ENCODE measurements at places on chromosomes 6 and 20.

DNA sequence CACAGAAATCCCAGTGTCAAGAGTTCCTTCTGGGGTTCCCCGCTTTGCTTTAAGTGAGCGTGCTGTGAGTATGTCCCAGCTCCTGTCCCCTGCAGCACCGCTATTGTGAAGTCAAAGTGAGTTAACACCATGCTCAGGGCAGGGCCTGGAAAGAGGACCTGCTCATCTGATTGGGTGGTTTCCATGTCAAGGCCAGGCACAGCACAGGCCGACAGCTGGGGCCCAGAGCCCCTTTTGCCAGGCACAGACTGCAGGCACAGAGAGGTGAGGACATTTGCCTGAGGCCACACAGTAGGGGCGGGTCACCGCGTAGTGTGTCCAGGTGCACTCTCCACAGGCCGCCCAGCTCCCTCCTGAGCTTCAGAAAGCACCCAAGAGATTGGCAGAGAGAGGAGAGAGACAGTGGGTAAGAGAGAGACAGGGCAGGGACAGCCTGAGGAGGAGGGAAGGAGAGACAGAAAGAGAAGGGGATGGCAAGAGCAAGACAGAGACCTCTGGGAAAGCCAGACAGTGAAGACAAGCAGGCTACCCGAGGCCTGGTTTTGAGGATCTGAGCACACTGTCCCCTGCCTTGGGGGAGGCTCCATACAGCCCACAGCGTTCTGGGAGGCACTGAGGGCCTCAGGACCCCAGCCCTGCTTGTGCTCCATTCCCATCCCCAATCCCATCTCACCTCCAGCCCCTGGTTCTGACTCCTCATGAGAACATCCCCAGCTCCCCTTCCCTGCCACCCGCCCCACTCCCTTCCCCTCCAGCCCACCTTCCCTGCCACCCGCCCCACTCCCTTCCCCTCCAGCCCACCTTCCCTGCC, 6.5 kb upstream of the BPIFB1 start:
- DNase-seq, result no peak

DNA sequence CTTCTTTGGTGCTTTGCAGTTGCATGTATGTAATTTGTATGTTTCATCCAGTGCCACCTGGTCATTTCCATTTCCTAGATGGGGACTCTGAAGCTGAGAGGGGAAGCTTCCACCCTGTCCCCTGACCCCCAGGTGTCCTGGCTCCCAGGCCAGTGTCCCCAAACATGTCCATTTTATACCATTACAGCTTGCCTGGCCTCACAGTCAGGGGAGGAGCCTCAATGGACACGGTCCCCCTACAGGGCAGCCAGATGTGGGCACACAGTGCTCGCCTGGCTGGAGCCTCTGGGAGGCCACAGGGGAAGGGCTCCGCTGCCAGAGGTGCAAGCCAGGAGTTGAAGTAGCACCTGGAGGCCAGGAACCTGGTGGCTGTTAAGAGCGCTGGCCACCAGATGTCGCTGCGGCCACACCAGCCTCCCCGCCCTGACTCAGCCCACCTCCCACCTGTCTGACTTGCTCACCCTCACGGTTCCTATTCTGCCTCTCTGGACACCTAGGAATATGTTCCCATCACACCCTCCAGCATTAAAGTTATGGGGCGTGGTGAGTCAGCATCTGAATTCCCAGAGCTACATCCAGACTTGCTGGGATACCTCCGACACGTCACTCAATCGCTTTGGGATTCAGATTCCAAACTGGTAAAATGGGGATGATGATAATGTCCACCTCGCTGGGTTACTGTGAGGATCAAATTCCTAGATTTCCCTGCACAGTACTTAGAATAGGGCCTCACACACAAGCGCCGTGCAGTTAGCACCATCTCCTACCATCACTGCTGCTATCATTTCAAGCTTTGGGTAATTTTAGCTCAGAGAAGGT, 107.4 kb downstream of the SULF2 start:
- peak; percentile 33 for DNase-seq

- no peak for DNase-seq
Observed at GRCh38 chr6:112298816-112299281, 44.5 kb upstream of the LAMA4 start.

DNA sequence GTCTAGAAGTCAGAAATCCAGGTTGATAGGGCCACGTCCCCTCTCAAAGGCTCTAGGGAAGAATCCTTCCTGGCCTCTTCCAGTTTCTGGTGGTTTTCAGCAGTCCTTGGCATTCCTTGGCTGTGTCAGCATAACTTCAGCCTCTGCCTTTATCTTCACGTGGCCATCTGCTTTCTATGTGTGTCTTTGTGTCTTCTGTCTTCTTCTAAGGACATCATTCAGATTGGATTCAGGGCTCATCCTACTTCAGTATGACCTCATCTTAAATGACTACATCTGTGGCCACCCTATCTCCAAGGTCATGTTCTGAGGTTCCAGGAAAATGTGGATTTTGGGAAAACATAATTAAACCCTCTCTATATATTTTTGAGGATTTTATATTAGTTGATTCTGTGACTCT, 23.0 kb downstream of the C6orf89 start:
- DNase-seq, result no peak

DNA sequence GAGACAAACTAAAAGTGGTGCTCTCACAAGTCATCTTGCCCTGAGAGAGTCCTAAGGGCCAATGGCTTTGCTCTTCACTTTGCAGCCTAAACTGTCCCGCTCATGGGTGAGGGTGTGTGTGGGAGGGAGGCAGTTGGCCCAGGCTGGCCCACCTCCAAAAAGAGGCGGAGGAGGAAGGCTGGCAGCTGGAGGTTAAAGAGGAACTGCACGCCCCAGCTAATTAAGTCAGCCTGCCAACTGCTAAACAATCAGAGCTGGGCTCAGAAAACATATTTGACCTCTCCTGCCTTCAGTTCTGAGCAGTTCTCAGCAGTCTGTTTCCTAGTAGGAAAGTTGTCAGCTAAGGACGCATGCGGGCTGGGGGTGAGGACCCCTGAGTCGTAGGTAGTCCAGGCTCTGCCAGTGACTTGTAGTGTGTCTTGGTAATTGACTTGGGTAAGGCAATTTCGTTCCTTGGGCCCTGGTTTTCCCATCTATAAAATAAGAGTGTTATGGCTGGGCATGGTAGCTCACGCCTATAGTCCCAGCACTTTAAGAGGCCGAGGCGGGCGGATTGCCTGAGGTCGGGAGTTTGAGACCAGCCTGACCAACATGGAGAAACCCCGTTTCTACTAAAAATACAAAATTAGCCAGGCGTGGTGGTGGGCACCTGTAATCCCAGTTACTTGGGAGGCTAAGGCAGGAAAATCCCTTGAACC, 17.0 kb downstream of the GSS start:
- no peak for DNase-seq

GRCh38 chr6:41247288-41247865, 19.2 kb downstream of the TREML4 start:
- no peak for DNase-seq

DNA sequence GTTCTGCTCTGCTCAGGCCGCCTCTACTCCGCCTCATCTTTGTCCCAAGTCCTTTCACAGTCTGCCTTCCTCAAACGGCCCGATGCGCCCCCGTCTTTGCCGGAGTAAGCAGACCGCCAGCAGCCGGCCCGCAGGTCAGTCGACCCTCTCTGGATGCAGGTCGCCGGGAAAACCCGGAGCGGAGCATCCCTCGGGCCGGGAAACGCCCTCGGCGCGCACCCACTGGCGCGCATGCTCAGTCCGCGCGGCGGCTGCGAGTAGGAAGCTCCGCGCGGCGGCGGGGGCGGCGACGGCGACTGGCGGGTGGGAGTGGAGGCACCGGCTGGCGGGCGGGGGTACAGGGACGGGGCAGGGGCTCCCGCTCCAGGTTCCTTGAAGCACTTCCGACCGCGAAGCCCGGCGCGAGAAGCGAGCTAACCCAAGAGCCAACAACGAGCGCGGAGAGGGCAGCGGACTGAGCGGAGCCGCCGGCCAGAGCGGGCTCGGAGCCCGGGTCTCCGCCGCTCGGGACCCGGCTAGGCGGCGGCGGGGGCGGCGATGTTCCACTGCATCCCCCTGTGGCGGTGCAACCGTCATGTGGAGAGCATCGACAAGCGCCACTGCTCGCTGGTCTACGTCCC, at the start of gene LRRC1:
Gene LRRC1, plus strand, starts transcription at position 286 of the 620 bp plus-strand sequence. Its CDS starts 252 bp downstream, at position 538.
- peak; percentile 68 for DNase-seq

DNA sequence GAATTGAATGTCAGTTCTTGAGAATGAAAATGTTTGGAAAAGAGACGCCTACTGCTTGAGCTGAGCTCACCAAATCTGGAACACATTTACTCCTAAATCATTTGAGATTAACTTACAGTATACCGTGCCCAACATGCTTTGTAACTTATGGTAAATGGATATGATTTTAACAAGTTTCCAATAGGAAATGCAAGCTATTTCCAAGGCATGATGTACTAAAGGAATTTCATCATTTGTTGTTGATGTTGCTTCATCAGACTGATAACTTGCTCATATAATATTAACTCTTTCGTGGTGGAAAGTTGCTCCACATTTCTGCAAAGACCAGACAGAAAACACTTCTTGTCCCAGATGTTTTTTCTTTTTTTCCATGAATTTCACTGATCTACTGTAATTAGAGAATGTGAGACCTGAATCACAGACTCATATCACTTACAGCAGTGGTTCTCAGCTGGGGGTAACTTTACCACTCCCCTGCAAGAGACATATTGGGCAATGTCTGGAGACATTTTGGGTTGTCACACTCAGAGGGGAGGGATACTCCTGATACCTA, 116.6 kb upstream of the TRAF3IP2 start:
- no peak for DNase-seq

DNA sequence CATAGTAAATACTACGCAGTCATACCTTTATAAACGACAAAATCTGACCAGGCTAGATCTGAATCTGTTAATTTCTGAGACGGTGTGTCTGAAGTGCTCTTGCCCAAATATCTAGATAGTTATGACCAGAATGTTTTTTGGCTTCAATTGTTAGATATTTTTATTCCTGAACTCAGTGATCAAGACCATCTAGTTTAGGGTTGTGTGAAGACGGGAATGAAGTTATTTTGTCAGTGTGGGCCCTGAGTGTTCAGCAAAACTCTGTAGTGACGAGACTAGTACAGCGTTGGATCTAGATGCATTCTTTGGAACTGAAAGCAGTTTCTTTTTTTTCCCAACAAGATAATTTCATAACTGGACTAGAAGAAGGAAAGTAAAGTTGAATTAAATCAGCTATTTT, 3.1 kb downstream of the STXBP5 start:
- no peak for DNase-seq

- no peak for DNase-seq
Observed at GRCh38 chr6:156102129-156102528, 646.5 kb upstream of the NOX3 start.

- no peak for DNase-seq
Observed at GRCh38 chr6:14966906-14967711, 278.8 kb upstream of the JARID2 start.

DNA sequence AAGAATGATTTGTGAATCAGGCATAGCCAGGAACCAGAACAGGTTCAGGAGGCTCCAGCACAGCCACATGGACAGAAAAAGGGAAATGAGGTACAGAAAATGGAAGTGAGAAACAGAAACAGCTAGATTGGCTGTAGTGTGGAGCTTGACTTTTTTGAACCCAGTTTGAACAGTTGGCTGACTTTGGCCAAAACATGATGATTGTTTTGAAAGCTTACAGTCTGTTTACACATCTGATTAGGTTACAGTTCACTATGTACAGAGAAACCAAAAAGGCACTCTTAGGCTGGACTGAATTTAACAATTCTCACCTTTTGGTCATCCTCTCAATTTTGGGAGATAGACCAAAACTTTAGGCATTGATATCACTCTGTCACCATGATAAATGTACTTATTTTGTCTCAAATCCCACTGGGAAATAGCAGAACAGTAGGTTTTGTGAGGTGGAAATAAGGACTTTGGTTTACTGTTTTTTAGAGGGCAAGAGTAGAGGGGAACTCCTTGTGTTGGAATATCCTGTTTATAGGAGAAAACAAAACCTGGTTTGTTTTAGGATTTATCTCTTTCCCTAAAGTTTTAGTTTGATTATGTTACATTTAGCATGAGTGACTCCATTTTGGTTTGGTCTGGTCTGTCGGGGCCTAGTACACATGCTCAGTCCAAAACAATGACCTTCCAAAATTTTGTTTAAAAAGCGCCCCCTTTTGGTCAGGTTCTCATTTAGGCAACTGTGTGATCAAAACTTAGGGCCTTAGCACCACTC, 123.1 kb downstream of the OLIG3 start:
- DNase-seq, result no peak

- no peak for DNase-seq
Observed at GRCh38 chr6:95545686-95546085, 31.6 kb upstream of the MANEA start.

DNA sequence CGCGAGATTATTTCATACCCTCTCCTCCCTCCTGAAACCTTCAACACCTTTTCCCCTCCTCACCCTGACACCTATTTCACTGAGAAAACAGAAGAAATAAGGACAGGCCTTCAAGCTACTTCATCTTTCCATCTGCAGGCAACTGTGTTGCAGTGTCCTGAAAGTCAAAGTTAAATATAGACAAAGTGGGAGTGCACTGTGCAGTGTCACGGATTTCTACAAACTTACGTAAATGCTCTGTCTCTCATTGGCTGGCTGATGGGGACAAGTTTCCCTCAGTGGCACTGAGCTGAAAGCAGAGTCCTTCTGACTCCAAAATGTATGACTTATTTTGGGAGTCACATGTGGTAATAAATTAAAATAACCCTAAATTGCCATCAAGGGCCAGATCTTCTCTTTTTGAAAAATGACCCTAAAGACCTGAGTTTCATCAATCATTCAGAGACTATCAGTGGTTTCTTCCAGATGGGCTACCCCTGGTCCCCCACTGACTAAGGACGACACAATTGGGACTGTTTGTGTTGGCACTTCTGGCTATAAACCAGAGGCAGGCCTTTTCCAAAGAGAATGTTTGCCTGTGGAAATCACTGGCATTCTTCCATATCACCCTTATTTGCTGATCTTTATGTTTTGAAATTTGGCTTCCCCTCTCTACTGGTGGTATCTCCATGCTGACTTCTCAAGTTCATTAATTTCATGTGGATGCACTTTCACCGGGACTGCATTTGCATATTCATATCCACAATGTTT, 21.6 kb downstream of the ALDH8A1 start:
- DNase-seq, result no peak

DNA sequence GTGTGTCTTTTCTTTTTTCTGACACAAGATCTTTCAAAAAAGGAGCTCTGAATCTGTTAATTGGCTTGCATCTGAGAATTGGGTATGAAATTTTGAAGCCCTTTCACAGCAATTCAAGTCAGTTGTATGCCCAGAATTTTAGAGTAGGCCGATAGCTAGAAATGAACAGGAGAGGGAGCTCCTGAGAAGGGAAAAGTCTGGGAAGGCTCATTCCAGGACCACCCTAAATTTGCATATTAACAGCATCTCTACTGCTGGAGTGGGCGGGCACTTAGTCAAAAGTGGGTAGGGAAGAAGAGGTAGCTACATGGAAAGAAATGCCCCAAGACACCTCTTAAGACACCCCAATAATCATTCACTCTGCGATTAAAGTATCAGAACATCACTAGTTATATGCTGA, 928.3 kb downstream of the TBC1D32 start:
- DNase-seq, result no peak

- no peak for DNase-seq
Observed at GRCh38 chr6:25250878-25251277, 28.3 kb upstream of the CARMIL1 start.

GRCh38 chr6:10033223-10033829, 381.5 kb downstream of the TFAP2A start:
- no peak for DNase-seq
